ENCODE measurements at places on chromosomes 6 and 20. TPM values are rescaled to one million over a fixed set of nuclear protein-coding genes. Genes with fewer than 3 reads are reported as not detected.

POU5F1 gene
- 4.8 TPM for total RNA-seq

DNA sequence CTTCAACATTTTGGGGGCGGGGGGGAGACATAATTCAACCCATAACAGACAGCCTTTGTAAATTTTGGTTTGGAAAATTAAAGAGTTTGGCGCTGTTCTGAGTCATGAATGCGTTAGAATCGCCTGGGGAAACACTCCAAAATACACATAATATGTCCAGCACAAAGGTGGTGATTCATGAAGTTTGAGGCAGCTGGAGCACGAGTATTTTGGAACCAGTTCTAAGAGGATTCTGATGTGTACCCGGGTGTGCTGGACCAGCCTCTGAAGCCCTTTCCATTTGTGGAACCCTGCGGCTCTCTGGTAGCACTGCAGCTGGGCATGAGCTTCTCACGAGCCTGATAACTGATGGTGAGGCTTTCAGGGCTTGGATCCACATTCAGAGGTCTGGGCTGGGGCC, 4.7 kb downstream of the GMPR start:
- DNase-seq, result no peak

- no peak for DNase-seq
Measured at GRCh38 chr6:106764353-106764980, 135.1 kb downstream of the QRSL1 start.

DNA sequence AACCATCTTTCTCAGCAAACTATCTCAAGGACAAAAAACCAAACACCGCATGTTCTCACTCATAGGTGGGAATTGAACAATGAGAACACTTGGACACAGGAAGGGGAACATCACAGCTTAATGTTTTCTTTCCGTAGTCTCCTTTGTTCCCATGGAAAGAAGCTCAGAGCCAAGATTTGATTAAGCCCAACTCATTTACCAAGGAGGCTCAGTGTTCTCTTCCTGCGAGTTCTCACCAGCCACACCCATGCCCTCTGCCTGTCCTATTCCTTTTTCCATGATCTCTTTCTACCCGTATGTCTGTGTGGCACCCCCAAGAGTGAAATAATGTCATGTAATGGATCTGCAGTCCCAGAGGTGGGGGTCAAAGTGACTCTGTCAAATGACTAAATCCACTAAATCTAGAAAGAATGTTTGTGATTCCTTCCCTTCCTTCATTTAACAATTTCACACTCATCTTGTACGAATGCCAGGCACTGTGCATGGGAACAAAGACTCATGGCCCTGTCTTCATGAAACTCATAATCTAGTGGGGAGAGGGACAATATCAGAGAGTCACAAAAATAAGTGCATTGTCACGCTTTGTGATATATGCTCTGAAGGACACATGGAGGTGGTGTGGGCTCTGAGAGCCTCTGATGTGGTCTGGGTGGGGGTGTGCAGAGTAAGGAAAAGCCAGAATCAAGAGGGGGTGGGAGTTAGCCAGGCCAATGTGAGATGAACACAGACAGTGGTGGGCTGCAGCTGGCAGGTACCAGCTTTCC, 292.1 kb downstream of the CDC5L start:
- no peak for DNase-seq

- no peak for DNase-seq
Measured at GRCh38 chr20:7155794-7156193, 388.3 kb downstream of the BMP2 start.

DNA sequence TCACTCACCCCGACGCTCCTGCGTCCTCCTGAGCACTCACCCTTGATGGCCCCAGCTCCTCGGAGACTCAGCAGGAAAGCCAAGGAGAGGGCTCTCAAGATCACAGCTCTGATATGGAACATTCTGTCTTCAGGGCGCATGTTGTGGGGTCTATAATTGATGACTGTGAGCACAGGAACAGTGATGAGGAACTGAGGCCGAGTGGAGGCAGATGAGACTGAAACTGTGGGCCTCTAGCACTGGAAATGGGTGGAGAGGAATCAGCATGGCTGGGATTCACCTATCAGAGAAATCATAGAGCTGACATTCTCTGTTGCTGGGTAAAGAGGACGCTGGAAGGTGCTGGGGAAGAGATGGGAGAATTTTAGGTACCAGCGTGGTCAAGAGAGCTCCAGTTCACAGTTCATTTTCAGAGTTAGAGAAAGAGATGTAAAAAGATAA, at the start of gene HLA-DPA1:
Gene HLA-DPA1 (minus strand): TSS at position 219 of the 441 bp plus-strand sequence.
- DNase-seq, result peak; percentile 40
